ENCODE measurements at places on chromosomes 6 and 20.

DNA sequence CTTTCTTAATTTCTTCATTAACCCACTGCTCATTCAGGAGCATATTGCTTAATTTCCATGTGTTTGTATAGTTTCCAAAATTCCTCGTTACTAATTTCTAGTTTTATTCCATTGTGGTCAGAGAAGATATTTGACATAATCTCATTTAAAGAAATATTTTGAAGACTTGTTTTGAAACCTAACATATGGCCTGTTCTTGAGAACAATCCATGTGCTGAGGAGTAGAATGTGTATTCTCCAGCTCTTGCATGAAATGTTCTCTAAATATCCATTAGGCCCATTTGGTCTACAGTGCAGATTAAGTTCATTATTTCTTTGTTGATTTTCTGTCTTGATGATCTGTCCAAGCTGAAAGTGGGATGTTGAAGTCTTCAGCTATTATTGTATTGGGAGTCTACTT lies 251.7 kb downstream of the ALDH8A1 start:
- peak; percentile 55 for DNase-seq

DNA sequence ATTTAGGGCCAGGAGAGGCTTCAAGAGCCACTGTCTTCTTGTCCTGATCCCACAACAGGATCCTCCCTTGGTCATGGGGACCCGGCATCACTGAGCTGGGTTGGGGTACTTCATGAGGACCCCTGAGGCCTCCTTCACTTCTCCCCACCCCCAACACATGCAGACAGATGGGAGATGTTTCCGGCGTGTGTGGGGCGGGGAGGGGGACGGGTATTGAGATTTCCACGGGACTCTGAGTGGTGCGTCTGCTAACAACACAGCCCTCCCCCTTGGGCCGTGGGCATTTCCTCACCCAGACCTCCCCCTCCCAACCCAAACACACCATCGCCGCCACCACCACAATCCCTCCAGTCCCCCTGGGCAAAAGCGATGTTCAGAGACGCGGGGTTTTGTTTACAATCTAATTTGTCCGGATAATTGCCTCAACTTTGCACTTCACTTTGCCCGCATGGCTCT lies 906 bp upstream of the FOXP4 start:
- no peak for DNase-seq

- no peak for DNase-seq
Measured at GRCh38 chr6:170013815-170014214, 262.4 kb downstream of the ERMARD start.

GRCh38 chr6:35065870-35066269 lies 75.3 kb downstream of the TCP11 start:
- no peak for DNase-seq

DNA sequence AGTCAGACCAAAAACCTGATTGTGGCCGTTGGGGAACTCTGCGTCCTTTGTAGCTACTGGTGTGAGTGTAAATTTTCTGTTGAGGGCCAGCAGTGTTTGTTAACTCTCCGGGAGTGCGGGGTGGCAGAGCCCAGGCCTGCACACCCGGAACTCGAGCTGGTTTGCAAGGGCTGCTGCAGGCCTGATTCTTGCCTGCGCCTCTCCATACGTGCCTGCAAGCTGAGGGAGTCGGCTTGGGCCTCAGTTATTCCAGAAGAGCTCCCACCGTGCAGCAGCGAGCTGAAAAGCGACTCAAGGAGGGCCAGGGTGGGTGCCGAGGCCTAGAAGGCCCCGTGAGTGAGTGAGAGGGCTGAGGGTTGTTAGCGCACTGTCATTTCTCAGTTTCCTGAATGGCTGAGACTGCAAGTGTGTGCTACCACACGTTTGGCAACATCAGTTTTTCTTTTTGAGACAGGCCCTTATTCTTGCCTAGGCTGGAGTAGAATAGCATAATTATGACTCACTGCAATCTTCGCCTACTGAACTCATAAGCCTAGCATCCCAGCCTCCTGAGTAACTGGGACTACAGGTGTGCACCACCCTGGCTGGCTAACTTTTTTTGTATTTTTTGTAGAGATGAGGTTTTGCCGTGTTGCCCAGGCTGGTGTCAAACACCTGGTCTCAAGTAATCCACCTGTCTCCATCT lies 33.9 kb upstream of the KIF13A start:
- DNase-seq: peak; percentile 9

GRCh38 chr6:1773700-1774099 lies 164.0 kb downstream of the FOXC1 start:
- DNase-seq: no peak

GRCh38 chr20:10366898-10367692 lies 66.9 kb downstream of the MKKS start:
- no peak for DNase-seq

GRCh38 chr6:35026434-35027222 lies 114.5 kb downstream of the TCP11 start:
- peak; percentile 80 for DNase-seq

DNA sequence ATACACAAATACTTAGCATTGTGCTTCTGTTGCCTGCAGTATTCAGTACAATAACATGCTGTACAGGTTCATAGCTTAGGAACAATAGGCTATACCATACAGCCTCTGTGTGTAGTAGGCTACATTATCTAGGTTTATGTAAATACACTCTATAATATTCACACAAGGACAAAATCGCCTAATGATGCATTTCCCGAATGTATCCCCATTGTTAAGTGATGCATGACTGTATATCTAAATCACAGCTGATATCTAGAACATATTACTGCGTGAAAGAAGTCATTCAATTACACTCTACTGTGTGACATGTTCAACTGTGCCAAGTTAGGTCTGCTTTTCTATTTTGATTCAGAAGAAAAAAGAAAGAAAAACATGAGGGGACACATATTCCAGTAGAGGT lies 633.5 kb downstream of the RFPL4B start:
- DNase-seq: no peak

- no peak for DNase-seq
Measured at GRCh38 chr6:160060920-160061447, 60.6 kb upstream of the SLC22A1 start.

DNA sequence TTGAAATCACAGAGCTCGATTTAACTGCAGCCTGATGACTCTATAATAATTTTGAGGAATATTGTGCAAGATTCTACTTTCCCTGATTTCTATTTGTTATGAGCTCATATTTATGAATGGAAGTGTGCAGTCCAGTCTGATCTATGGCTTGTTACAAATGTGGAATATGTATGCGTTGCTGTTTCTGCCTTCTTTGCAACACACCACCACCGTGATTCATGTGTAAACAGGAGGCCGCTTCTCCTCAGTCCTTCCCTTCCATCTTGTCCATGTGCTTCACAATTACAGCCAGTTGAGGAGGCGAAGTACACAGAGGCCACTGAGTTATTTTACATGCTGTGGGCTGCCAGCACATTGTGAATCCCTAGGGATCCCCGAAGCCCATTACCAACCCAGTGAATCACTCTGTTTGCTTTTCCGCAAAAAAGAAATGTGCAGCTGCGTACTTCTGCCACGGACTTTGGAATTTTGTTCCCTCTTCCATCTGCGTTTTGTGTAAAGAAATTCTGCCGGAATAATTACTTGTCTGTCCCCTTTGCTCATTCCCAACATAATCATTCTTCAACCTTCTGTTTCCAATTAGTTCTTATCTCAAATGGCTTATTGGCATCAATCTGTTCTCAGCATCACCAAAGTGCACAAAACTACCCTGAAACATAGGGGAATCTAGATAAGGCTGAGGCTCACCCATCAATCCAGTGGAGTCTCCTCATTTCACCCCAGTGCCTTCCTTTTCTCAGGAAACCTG lies 551.6 kb upstream of the CITED2 start:
- peak; percentile 59 for DNase-seq

DNA sequence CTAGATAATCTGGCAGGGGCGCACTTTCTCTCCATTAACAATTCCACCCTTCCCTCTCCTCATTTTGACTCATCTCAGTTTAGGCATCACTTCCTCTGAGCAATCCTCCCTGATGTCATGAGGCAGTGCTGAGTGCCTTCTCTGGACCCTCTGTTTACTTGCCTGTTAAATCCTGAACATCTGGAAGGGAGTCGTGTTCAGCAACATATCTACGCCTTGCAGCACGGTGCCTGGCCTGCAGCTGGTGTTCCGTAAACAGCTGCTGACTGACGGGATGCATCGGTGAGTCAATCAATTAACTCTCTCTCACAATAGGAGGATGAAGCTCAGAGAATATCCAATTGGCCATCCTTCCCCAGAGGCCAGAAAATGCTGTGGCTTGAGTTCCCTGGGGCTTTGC lies 613.5 kb downstream of the PTPRT start:
- DNase-seq: no peak

GRCh38 chr6:34236443-34237315 lies at the start of gene HMGA1:
Gene HMGA1 (plus strand): TSS chr6:34236873. CDS start chr6:34240781, 3,908 bp downstream.
- DNase-seq: peak; percentile 84

GRCh38 chr6:6905961-6906518 lies 201.7 kb upstream of the RREB1 start:
- DNase-seq: no peak
